Iris pigment epithelial cell (primary cell): ENCODE measurements at places on chromosomes 13 and 19.

DNA sequence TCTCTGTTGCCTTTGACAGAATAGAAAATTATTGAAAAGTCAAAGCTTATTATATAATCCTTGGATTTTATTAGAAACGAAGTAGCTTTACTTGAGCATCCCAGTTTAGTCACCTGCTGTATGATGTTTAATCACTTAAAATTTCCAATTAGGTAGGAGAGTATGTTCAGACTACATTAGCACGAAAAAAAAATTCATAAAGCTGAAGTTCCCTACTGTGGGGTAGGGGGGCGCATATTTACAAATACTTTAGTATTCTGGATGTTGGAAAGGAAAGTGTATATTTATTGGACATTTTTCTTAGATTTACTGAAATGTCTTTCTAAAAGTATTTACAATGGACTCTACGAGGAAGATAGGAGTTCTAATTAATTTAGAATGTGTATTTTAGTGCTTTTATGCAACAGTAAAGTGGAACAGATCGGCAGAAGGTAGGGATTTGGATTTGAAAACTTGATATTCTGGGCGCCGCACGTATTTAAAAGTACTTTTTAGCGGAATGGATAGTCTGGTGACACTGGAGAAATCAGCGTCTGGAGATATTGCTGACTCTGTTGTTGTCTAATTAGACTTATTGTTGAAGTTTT is 1.9 kb downstream of the CDK8 start:
- no peak for DNase-seq

GRCh38 chr19:40232479-40232878 is 6.0 kb upstream of the CCNP start:
- no peak for DNase-seq

DNA sequence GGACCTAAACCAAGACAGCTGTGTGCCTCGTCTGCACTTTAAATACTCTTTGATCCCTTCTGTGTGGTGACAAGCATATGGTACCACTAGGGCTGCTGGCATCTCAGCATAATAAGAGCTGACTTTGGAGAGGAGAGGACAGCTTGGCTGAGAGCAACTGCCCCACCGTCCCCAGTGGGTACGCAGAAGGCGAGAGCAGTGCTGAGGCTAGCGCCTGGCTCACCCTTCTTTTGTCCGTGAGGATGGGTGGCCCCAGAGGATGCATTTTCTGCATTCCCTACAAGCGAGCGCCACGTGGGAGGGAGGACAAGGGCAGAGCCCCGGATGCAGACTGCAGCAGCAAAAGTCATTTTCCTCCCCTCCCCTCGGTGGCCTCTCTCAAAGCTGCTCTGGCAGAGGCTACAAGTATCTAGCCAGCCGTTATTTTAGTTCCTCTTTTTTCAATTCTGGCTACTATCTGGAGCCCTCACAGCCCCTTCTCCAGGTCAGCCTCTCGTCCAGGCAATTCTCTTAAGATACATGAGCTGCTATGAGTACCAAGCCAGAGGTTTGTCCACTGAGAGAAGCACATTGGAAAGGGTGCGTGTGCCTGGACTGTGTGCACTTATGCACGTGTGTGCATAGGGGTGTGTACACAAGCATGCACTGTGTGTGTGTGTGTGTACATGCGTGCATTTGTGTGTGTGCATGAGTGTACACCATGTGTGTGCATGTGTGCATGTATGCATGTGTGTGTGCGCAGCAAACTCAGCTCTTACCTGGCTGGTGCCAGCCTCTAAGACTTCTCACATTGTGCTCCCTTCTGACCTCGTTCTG is 51.3 kb downstream of the RAB20 start:
- no peak for DNase-seq

GRCh38 chr19:49149652-49150105 is 5.5 kb downstream of the HRC start:
- DNase-seq, result peak; percentile 78

DNA sequence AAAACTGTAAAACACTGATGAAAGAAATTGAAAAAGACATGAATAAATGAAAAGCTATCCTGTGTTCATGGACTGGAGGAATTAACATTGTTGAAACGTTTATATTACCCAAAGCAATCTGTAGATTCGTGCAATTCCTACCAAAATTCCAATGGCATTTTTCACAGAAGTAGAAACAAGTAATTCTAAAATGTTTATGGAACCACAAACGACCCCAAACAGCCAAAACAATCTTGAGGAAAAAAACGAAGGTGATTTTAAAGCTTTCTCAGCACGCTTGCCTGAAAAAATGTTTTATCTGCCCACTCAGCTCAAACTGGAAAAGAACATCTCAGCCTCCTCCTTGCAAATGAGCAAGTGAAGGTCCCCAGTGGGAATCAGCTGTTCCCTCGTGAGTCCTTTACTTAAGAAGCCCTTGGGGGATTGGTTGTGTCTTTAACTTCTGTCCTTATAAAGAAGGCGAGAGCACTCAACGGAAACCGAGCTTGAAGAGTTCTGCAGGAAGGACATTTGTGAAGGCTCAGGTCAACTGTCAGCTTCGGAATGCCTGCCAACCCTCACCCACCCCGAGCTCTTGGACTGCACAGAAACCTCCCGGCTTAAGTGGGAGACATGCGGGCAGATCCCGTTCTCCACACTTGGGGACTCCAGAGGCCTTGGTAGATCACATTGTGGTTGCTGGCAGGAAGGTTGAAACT is 256.0 kb upstream of the IRS2 start:
- no peak for DNase-seq

DNA sequence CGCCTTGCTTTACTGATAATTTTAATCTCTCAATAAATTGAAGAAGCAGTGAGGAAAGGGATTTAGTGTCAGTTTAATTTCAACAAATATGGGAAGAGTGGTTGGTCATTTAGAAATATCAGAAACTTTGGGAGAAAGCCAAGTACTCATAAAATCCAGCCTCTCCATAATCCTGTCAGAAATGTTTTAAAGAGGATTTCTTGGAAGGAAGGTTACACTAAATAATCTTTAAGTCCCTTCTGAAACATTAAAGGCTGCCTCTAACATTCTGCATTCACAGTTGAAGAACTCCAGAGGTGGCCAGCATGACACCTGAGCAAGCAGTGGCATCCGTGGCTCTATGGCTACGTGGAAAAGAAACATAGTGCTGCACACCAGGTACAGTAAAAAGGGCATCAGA is 378.5 kb downstream of the ENOX1 start:
- no peak for DNase-seq

GRCh38 chr19:47215581-47215980 is 15.4 kb downstream of the BBC3 start:
- DNase-seq, result no peak

DNA sequence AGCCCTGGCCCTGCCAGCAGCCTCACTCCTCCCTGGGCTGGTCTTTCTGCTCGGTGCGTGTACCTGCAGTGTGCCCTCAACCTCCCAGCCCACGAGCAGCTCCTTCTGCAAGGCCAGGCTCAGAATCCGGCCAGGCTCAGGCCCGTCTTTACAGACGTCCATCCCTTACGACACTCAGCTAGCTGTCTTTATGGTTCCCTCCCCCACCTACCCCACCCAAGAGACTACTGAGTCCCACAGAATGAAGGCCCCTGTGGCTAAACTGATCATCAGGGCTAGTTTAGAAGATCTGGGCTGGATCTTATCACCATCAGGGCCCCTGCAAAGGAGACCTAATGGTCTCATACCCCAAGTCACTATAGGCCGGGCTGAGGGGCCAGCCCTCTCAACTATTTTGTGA is 10.7 kb downstream of the TMEM150B start:
- DNase-seq, result no peak

DNA sequence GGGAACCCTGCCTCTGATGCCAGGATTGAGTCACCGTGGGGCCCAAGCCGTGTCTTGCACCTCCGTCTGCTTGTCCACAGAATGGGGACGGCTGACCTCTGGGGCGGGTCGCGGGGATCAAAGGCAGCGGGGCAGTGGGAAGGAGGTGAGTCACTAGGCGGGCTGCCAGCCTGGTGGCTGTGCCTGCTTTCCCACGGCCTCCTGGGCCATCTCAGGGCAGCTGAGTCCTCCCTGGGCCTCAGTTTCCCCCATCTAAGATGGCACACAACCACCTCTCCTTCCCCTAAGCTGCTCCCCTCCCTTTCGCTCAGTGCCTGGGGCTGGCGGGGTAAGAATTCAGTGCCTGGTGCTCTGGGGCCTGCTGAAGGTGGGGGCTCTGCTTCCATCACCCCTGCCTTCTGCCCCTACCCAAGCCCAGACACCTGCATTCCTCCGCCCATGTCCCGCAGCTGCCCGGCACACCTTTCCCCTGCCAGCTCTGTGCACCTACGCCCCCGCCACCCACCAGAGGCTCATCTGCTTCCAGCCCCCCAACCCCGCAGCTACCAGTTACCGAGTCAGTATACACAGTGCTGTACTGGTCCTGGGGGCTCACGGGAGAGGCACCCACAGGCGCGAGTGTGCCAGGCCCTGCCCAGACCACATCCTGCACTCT is 3.5 kb downstream of the MKNK2 start:
- peak; percentile 23 for DNase-seq

GRCh38 chr19:13115936-13116281 is 631 bp downstream of the TRMT1 start:
- no peak for DNase-seq

GRCh38 chr13:110705826-110706569 is at the start of gene CARS2:
Gene CARS2 (minus strand): TSS chr13:110706116. CDS start chr13:110706093, 23 bp downstream.
- peak; percentile 97 for DNase-seq

GRCh38 chr13:95159458-95159857 is 141.8 kb downstream of the ABCC4 start:
- DNase-seq, result no peak

- DNase-seq, result no peak
Observed at GRCh38 chr13:107057028-107057631, 489.2 kb upstream of the ARGLU1 start.

DNA sequence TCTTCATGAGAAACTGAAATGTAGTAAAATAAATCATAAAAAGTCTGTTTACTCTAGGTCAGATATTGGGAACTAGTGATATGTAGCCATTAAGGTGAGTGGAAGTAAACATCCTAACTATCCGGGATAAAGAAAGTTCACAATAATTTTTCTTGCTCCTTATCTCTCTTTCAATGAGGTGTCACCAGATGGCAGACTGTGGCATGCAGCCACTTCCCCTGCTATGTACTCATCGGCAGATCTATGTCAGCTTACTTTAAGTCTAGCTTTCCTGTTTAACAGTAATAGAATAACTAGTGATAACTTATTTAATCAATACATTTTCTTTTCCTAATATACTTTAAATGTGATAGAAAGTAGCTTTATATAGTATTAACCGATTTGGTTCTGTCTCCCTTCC is 181.9 kb downstream of the NDFIP2 start:
- no peak for DNase-seq

DNA sequence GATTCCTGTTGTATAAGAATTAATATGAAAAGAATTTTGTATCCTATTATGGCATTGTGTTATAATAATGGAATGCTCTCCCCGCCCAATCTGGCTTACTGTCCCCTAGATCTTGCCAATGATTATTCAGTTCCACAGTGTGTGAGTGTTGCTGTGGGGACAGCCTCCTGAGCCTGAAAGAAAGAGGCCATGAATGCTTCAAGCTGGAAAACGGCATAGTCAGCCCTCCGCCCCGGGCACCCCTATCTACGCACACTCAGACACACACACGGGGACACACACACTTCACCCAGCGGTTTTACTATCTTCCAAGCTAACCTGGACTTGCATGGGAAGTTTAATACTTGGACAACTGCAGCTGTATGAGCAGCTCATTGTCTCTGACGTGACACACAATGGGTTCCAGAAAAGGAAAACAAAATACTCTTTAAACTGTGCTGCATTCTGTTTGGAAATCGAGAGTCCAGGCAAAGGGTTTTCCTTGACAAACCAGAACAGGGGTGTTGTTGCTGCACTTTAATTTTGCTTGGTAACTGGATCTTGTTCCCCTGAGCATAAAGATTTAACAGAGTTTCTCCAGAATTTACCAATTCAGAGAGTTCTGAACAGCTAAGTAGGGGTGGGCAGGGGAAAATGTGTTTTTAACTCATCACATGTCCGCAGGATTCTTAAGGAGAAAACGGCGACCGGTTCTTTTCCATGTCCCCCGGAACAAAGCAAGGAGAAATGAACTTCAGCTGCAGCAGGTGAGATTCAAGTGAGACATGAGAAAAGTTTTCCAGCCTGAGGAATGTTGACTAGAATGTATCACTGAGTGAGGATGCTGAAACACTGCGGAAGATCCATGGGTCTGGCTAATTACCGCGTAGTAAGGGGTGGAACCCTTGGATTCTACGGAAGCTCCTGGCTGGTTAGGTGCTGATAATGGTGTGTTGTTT is 472.9 kb downstream of the FOXO1 start:
- DNase-seq, result no peak

DNA sequence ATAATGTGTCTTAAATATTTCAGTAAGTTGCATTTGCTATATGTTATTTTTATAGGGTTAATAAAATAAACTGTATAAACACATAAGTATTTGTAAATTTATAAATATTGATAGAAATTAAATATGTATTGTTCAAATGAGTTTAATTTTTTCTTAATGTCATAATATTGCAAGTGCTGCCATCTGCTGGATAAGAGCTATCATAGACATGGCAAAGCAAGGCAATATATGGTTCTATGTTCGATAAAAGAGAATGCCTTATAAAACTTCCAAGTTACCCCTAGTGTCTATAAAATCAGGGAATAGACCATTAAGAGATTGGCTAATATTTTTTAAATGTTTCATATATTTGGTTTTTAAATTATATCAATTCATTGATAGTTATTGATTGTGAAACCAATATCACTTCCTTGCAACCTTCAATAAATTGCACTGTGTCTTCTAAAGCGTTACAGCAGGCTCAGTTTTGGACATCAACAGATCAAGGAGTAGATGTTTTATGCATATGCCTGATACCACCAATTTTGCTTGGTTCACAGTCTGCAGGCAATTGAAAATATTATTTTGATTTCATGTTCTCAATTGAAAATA is 29.0 kb upstream of the SLITRK6 start:
- peak; percentile 19 for DNase-seq

GRCh38 chr19:48681127-48681470 is 8.3 kb upstream of the NTN5 start:
- peak; percentile 69 for DNase-seq

GRCh38 chr19:5693195-5694166 is 3.4 kb downstream of the RPL36 start:
- DNase-seq, result no peak

GRCh38 chr13:105552078-105552477 is 983.4 kb downstream of the EFNB2 start:
- no peak for DNase-seq

- peak; percentile 75 for DNase-seq
Observed at GRCh38 chr13:32911506-32911905, 104.7 kb upstream of the KL start.

DNA sequence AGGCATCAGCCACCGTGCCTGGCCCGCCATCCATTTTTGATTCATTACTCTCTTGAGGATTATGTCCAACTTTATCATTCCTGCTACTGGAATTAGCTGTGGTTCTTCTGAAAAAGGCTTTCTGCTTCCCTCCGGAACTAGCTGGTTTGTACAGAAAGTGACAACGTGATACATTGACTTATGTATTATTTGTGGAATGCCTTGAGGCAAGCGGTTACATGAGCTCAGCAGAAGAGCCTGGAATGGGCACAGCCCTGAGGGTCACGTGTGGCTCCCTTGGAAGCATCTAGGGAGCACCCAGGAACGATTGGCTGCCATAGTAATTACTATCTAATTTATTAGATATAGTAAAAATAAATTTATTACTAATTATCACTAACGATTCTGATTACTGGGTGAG is 14.4 kb upstream of the RETN start:
- no peak for DNase-seq

GRCh38 chr19:47107202-47107952 is 6.2 kb downstream of the ZC3H4 start:
- peak; percentile 55 for DNase-seq

- peak; percentile 16 for DNase-seq
Observed at GRCh38 chr19:7355151-7355820, 6.5 kb downstream of the ARHGEF18 start.
